Mammary epithelial cell (primary cell): ENCODE measurements at places on chromosomes 12 and 14. TPM values are rescaled to one million over a fixed set of nuclear protein-coding genes. Genes with fewer than 3 reads are reported as not detected.

TGM1 gene
- polyA plus RNA-seq: 8.7 TPM

CLEC4C gene
- not detected for polyA plus RNA-seq

DNA sequence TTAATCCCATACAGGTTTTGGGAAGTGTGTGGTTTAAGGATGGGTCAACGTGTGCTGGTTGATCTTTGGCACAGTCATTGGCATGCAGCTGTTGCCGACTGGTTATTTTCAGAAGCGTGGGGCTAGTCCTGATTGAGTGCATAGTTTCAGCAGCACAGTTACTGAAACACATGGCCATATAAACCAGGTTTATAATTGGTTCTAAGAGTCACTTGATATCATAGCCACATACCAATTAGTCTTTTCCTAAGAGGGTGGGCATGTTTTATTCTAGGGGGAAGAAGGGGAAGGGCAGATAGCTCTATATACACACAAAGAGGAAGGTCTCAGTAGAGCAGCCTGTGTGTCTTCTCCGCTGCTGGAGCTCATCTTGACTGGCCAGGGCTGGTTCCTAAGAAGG, 11.0 kb upstream of the RPS6KL1 start:
- no peak for DNase-seq

GRCh38 chr14:85634205-85634604, 104.3 kb downstream of the FLRT2 start:
- DNase-seq: peak; percentile 21

SPTB gene
- polyA plus RNA-seq: 0.06 TPM

TESPA1 gene
- not detected for polyA plus RNA-seq

TSHR gene
- not detected for polyA plus RNA-seq

DNA sequence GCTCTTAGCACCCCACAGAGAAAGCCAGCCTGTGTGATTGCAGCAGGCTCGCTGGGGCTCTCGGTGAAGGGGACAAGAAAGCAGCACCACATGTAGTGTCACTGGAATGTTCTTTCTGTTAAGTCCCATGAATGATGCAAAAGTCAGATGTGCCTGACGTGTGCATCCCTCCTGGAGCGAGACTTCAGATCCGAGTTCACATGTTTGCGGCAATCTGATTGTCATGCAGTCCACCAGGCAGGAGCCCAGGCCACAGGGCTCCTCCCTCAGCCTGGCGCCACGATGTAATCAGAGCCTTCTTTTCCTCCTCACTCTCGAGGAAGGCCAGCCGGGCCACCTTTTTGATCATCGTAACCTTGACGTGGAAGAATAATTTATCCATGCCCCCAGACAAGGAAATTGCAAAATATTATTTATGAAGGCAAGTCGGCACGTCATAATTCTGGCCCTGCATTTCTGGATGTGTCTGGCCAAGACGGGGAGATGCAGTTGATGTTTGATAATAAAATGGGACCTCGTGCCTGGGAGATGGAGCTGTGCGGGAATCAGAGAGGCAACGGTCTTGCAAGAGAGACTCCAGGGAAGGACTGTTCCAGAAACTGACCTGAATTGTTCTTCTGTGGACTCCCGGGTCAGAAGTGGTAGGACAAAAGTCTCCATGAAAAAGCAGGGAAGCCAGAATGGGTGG, 214.6 kb downstream of the PHETA1 start:
- DNase-seq: no peak

- DNase-seq: peak; percentile 85
Observed at GRCh38 chr12:92745856-92746550, 43.2 kb downstream of the PLEKHG7 start.

GRCh38 chr14:39447175-39447661, 15.0 kb upstream of the FBXO33 start:
- no peak for DNase-seq

DNA sequence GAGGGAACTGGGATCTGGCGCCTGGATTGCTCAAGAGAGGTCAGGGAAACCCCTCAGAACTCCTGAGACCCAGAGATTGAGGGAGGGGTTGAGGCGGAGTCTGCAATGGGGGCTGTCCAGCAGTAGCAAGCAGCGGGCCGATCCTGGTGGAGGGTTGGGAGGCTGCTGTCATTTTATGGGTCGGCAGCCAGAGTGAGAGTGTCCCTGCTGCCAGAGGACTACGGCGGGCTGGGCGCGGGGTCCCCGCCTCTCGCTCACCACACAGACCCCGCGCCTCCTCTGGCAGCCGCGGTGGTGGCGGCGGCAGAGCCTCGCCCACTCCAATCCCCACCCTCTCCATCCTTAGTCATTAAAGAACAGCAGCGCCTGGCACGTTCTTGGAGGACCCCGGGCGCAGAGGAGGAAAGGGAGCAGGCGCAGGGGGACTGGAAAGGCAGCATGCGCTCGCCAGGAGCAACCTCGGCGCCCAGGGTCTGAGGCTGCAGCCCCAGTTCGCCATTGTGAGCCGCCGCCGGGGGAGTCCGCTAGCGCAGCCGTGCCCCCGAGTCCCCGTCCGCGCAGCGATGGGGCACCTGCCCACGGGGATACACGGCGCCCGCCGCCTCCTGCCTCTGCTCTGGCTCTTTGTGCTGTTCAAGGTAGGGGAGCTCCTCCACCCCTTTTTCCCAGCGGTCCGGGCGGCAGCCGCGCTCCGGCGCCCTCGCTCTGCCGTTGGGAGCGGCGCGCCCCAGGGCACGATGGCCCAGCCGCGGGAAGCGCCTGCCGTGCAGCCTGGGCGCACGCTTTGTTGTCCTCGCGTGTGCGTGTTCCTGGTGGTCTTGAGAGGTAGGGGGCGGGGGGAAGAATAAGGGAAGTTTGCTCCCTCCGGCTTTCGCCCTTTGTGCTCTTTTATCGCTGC, at the start of gene PTPRO:
PTPRO (plus strand) TSS at position 345 of the 898 bp plus-strand sequence.
- DNase-seq: peak; percentile 23

DNA sequence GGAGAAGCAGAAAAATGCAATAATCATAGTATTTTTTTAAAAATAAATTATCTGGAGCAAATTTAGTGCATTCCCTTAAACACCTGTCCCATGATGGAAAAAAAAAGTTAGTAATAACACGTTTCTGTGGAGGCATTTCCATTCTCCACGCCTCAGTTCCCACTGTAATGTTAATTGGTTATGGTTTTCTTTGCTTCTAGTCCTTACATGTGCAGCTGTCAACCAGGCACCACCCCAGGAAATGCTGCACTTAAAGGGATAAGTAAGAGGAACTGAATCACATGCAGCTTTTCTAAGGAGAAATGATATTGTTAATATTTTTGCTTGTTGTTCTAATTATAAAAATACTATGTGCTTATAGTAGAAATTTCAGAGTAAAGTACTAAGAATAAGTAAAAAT, 240.3 kb downstream of the ZFP36L1 start:
- DNase-seq: peak; percentile 57

BBS10 gene
- 3.3 TPM for polyA plus RNA-seq

DNA sequence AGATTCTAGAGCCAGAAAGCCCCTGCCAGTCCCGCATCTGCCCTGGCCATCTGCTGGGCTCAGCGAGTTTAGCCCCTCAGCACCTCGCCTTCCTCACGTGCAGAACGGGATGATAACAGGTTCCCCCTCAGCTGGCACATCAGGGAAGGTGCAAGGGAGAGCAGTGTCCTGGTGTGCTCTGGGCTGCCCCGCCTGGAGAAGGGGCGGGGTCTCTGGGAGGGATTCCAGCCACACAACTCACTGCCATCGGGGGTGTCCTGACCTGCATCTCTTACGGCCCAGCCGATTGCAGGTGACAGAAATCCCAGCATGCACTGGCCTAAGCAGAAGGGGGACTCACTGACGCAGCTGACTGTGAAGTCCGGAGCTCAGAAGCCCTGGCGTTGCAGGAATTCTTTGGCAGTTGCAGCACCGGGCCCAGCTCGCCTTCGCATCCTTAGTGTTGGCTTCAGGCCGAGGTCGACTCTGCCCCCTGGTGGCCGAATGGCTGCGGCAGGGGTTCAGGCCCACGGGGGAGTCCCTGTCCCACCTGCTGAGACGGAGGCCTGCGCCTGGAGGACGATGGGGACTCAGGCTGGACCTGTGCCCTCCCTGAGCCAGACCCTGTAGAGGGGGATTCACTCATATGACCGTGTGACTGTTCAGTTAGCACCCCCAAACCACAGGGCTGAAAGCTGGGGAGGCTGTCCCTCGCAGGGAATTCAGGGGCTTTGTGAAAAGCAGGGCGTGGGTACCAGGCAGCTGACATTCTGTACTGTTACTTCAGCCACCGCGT, 178.6 kb downstream of the ADGRD1 start:
- no peak for DNase-seq

GRCh38 chr14:61631045-61631687, 64.1 kb upstream of the HIF1A start:
- DNase-seq: no peak

DNA sequence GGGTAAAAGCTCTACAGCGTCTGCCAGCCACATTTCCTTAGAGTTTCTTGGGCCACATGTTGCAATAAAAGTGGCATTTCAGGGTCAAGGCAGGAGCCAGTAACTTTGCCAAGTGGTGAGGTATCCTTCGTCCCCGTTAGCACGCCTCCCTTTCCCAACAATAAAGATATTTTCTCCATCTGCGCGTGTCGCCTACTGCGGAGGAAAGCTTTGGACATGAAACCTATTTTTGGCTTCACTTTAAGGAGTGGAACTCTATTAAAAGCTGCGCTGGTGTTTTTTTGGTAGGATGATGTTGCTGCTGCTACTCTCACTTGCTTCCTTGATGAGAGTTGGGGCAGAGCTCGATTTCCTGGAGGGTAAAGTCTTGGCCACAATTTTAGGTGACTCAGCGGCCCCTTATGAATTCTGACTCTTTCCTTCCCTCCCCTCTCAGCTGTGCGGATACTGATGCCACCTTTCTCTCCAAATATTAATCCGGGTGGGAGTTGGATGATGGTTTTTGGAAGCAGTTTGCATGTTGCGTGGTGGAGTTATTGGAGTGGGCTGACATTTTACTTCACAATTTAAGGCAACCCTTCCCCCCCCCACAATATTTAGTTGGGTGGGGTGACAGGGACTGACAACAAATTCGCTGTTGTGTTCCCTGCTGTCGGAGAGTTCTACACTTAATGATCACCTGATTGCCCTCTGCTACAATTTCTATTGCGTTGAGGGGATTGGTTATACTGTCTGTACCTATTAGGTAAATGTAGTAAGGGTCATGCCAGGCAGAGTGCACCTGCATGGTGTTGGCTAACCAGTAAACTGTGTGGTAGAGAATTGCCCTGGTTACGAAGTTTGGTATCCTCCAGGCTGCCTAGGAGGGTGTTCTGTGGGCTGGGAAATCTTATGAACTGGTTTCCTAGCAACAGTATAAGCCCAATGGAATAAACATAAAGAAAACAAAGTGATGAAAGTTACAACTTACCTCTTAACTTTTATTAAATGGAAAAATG, 1.1 kb downstream of the CCDC91 start:
- peak; percentile 68 for DNase-seq

DNA sequence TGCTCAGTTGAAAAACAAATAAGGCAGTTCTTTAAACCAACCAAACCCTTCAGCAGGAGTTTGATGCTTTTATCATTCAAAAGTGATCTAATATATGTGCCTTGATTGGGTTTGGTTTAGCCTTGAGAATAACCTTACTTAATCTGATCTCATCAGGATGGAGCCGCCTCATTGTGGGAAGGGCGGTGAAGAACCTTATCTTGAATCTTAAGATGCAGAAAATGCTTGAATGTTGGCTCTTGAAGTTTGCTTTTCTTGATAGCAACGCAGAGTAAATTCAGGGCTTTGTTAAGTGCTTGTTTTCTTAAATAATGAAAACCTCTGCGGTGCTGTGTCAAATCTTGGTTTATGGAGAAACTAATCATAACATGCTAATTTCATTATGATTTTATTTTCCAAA, 138.2 kb downstream of the MON2 start:
- DNase-seq: peak; percentile 9

- DNase-seq: peak; percentile 39
Observed at GRCh38 chr12:54173066-54173726, 15.6 kb downstream of the SMUG1 start.

CCDC197 gene
- polyA plus RNA-seq: not detected

GRCh38 chr14:88541324-88541723, 13.5 kb downstream of the PTPN21 start:
- DNase-seq: peak; percentile 5

- peak; percentile 44 for DNase-seq
Observed at GRCh38 chr14:75283162-75283832, 4.7 kb downstream of the FOS start.
